ENCODE measurements at places on chromosomes 2 and 18.

DNA sequence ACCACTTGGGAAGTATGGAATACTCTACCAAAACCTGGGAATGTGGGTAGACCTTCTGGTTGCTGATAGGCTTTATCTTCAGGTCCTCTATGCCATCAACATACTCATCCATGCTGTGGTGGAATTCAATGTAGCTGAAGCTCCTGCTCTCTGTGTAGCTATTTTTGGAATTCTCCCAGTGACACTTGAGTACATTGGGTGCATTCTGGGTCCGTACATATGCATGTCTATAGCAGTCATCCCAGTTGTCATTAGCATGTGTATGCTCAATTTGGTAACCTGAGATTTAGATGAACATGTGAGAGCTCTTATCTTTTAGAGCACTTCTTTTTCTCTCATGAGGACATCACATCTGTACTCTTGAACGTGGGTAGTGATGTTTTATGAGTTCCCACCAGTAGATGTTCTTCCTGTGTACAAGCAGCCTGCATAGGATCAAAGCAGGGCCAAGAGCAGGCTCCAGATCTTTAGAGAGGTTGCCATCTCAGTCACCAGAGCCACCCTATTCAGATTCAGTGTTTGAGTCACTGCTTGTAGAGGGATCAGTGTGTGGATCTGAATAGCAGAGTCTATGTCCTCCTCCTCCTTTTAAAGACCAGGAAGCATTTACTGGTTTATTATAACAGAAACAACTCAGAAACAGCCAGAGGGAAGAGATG lies 65.9 kb downstream of the MGAT5 start:
- no peak for DNase-seq

GRCh38 chr2:126846241-126846640 lies 52.4 kb upstream of the TEX51 start:
- DNase-seq, result no peak

DNA sequence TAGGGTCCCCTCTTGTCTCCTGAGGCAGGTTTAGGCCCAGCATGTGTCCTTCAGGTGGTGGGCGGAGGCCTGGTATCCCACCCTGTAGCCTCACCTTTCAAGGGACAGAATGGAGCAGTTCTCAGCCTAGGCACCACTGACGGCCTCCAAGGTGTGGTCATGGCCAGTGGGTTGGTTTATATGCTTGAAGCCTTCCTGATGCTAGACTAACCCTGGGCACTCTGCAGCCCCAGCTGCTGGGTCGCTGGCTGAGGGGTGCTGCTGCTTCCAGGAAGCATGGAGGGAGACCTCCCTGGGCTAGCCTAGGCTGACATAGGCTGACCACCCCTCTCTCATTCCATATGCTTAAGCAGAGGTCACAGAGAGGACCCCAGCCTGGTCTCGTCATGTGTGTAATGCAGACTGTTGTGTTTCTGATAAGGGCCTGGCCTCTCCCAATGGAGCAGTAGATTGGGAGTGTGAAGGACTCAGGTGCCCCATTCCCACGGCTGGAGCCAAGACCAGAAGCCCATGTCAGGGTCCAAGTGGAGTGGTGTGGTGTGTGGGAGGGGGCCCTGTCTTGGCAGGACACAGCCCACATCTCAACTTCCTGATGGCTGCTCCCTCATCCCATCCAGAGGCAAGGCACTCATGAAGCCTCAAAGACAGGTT lies 206.6 kb downstream of the DYSF start:
- no peak for DNase-seq

DNA sequence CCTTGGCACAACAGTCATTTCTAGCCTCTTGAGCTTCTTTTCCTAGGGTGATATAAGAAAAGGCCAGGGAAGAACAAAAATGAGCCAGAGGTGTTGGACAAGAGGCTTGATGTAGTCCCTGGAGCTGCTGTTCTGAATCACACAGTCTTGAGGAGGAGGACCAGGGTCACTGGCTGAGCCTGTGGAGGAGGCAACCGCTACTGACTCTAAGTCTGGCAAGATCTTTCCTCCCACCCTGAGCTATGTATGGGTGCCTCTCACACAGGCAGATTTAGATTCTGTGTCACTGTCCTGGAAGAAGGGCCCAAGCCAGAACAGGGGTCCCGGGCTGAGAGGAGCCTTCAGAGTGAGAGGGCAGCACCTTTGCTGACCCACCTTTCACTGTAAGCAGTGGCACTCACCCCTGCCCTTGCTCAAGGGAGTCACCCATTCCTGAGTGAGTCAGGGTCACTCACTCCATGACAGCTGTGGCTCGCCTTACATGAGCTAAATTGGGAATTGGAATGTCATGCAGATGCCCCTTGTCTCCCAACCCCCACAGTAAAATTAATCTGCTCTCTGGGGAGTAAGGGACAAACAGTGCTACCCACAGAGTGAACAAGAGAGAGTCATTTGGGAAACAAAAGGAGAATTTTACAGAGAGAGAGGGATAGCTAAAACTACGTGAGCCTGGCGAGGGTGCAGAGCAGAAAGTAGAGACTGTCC lies at the start of gene TRIM54:
TSS of gene TRIM54 (plus strand) at position 575 of the 705 bp plus-strand sequence. CDS start 303 bp downstream, outside the sequence.
- no peak for DNase-seq

DNA sequence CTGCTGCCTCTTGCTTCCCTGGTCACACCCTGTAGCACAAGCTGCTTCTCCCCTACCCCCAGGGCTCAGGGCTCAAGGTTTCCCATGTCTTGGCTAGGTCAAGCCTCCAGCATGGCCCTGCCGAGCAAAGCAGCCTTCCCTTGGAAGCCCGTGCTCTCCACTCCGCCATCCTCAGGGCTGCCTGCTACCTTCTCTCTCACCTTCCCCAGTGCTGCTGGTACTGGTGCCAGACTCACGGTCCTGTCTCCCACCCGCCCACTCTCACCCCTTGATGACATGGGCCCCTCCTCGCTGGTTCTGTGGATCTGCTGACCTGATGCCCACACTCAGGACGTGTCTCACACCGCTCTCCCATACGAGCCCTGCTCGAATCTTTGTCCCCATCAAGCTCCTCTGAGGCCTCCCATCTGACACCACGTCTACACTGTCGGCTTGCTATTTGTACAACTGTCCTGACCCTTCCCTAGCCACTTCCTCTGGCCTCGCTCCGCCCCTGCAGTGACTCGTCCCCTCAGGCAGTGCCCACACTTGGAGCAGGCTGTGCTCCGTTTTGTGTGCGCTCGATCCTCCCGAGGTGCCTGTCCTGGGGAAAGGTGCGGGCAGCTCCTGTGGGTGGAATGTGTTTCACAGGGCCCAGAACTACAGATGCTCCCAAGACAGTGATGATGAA lies 49.9 kb downstream of the ZAP70 start:
- no peak for DNase-seq

- DNase-seq, result peak; percentile 83
Measured at GRCh38 chr2:221573430-221574230, 1.5 kb upstream of the EPHA4 start.

DNA sequence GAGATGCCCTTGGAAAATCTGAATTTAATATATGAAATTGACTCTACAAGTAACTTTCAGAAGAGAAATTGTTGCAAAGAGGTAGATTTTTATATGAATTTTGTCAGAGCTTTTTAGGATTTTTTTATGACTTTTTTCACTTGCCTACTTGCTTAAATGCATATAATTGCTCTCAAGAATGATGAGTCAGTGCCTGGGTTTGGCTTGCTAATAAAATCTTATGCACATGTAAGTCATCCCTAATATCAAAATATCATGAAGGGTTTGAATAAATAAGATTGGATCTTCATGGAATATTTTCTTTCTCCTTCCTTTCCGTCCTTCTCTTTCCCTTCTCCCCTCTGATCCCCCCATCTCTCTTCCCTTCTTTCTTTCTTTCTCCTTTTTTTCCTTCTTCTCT lies 354.1 kb downstream of the TXNL1 start:
- DNase-seq, result peak; percentile 61

GRCh38 chr2:31216734-31217133 lies 581 bp downstream of the CAPN14 start:
- no peak for DNase-seq

DNA sequence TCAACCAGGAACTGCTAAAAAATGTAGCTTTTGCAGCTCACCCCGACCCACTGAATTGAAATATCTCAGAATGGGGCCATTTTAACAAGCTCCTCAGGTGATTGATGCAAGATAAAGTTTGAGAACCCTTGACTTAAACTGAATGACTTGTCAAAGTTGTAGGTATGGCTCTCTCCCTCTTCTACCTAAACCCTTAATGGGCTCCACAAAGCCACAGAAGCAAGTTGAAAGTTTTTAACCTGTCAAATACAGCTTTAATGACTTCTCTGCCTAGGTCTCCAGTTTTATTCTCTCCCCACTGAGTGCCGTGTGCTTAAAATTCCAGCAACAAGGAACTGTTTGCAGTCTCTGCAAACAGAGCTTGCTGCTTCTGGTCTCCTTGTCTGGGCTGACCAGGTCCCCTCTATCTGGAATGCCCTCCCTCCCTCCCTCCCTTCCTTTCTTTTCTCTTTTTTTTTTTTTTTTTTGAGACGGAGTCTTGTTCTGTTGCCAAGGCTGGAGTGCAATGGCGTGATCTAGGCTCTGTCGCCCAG lies 19.7 kb upstream of the RNF125 start:
- no peak for DNase-seq

DNA sequence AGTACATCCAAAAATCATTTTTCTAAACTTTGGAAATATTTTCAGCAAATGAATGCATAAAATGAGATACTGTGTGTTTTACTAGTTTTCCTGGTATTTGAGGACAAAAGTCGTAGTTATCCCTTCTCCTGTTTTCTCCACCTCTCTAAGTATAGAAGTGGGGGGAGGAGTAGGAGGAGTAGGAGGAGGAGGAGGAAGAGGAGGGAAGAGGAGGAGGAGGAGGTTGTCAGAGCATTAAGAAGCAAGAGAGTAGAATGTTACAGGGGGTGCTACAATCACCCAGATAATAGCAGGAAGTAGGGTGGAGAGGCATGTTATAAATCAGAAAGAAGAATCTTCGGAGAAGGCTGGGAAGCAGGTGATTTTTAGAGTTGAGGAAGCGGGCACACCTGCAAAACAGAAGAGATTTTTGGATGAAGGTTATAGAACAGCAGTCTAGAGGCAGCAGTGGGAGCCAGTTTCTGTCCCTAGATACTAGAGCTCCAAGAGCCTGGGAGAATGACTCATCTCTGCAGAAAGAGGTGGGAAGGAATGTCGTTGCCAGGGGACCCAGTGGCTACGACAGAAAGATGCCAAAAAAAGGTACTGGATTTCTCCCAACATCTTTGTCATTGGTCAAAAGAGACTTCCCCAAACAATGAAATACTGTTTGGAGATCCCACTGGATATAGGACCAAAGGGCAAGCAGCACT lies 44.2 kb upstream of the AQP4 start:
- DNase-seq, result no peak

- peak; percentile 85 for DNase-seq
Measured at GRCh38 chr2:85935746-85936208, 47.0 kb upstream of the ST3GAL5 start.

GRCh38 chr2:20223407-20224163 lies 1.3 kb downstream of the SDC1 start:
- peak; percentile 43 for DNase-seq

DNA sequence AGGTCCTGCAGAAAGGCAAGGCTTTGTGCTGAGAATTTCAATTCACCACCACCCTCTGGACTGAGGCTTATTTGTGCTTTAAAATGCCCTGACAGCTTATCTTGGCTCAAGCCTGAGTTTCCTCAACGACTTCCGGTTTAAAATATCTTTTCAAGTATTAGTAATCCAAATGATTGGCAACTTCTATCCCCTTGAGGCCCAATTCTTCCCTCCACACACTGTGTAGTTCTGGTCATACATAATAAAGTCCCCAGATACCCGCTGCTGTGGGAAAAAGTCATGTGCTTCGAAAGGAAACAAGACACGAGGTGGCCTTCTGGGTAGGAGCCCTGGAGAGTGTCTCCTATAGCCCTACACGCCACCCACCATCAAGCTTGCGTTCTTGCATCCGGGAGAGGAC lies 393.4 kb downstream of the ALK start:
- no peak for DNase-seq

DNA sequence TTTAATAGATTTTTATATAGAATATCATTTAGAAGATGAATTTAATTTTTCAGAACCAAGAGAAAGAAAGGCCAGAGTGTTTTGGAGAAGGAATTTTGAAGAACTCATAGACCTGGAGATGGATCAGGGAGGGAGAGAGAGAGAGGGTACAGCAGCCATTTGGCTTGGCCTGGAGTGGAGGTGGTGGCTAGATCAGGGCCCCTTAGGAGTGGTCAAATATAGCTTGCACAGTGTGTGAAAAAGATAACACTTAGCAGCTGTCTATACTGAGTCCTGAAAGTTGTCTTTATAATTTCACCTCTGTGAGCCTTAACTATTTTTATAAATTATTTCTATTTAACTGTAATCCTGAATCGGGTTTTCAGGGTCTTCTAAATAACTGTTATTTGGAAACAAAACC lies 38.8 kb upstream of the ACYP2 start:
- DNase-seq, result no peak

DNA sequence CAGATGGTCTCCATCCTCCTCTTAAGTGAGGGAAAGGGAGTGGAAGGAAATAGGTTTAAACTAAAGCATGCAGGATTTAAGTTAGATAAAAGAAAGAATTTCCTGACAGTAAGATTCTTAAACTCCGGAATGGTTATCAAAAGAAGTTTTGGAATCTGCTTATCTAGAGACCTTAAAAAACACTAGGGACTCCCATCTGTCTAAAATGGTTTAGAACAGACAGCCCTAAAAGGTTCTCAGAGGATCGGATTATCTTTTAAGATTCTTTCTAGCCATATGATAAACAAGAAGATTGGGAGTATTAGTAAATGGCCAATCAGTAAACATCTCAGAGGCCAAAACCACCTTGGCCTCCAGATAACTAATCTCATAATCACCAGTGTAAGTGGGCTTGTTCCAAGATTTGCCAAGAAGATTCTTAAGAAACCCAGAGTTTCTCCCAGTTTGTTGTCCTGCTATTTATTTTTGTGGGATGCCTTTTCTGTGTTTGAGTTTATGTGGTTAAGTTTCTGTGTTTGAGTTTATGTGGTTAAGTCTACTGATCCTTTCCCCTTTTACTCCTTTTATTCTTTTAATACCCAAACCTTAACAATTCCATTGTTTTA lies 314.9 kb upstream of the NRP2 start:
- no peak for DNase-seq

GRCh38 chr2:190649798-190650390 lies 1.0 kb downstream of the NAB1 start:
- DNase-seq, result peak; percentile 30

DNA sequence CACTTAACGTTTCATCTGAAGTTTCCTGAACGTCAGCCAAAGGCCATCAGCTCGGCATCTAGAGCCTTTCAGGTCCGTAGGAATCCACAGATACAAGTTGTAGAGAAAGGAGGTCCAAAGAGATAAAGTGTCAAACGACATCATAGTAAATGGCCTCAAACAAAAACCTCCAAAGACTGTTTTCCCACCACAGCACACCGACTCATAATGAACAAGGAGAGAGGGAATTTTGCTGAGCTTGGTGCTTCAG lies 150.3 kb downstream of the PXDN start:
- DNase-seq, result no peak

DNA sequence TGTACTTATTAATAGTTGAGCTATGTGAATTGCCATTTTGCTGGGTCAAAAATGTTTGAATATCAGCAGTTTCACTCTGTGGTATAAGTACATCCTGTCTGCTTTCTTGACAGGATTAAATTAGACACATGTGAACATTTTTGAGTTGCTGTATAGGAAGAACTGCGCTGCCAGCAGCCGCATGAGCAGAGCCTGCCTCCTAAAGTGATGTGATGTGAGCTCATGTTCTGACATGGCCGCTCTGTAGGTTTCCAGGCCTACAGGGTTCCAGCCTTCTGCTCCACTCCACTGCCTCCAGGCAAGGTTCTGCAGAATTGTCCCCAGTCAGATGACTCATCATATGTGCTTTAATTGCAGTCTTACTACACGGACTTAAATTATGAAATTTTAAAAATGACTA lies 119.7 kb upstream of the NFATC1 start:
- peak; percentile 41 for DNase-seq
